ENCODE measurements at places on chromosomes 3 and 15.

DNA sequence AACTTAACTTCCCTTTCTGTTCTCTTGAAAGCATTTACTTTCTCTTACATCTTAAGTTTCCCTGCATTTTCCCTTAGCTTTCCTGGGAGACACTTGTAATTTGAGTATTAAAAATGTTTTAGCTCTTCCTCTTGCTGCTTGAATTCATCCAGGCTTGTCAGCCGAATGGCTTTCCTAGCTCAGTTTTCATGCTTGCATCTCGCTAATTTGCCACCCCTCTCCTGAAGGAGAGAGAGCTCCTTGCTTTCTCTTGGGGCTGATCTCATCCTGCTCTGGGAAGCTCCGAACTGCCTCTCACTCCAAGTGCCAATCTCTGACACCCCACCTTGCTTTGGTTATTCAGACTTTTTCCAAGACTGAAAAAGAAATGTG lies 374.6 kb upstream of the TBL1XR1 start:
- DNase-seq = no peak

GRCh38 chr3:120153294-120153693 lies 59.0 kb upstream of the GSK3B start:
- peak; percentile 70 for DNase-seq

DNA sequence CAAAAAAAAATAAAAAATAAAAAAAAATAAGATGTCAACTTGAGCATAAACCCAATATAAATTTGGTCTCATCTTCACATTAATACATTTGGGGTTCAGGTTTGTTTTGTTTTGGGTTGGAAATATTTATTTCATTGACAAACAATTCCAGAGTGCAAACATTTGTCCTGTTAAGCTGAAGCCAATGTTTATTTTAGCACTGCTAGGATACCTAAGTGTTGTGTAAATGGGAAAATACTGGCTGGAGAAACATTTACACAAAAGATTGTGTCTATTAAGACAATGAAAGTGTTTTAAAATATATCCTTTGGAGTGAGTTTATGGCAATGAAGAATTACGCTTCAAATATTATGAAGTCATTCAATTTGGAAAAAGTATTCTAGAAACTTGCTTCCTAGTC lies 91.1 kb downstream of the MEIS2 start:
- DNase-seq = no peak

DNA sequence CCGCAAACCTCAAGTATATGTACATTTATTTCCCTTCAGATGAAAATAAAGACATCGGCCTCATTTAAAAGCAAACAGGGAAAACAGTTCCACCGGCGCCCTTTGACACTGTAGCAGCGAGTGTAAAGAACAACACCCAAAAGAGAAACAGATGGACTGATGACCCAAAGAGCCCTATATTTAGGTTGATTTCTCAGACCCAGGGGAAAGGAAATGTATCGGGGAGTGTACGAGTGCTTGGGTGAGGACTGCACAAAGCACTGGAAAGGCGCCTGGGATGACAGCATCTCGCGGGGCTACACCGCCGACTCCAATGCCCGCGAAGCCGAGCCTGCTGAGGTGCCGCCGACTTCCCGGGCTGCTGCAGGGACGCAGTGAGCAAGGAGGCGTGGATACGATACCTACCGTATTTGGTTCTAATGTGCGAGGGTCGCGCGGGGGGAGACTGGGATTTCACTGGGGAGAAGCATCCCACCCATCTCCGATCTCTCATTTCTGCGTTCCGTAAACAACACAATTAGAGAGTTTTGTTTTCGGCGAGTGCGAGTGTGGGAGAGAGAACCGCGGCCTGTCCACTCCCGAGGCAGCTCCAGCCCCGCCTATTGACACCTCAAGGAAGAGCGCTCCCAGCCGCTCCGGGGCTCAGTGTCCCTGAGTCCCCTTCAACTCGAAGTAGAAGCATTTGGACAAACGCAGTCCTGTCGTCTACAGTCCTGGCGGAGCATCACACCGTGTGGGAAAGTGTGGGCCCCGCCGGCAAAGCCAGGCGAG lies 2.0 kb downstream of the MECOM start:
- DNase-seq = no peak

DNA sequence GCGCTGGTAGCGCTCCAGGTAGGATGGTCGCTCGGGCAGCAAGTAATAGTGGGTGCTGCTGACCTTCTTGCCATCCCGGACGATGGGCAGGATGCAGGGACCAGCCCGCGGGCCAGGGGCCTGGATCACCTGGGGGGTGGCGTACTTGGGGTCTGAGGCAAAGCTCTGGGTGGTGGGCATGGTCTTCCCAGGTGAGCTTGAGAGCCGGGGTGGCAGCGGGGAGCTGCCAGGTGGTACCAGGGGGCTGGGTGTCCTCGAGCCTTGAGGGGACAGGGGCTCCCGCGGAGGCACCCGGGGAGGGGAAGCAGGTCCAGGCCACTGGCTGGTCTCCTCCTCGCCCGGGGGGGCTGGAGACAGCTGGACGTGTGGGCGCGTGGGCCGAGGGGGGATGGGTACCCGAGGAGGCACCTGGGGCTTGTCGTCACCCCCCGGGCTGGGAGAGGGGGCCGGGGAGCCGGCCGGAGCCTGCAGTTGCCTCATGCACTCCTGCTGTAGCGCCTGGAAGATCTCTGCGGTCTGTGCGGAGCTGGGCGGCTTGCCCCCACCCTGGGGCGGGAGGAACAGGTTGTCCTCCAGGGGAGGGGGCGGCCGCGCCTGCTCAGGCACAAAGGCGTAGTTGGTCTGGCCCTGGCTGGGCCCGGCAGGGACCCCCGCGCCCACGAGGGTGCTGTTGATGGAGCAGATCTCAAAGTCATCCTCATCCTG lies 40.6 kb downstream of the TNK2 start:
- no peak for DNase-seq

DNA sequence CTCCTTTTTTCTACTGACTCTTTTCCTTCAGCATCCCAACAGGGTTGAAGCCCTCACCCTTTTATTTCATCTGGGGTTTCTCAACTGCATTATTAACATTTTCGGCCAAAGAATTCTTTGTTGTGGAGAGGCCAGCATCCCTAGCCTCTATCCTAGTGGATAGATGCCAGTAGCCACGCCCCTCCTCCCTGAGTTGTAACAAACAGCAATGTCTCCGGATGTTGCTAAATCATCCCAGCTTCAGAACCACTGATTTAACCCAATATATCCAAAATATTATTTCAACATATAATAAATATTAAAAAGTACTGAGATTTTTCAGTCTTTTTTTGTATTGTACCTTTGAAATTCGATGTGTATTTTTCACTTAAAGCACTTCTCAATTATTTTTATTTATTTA lies 2.0 kb upstream of the RNF111 start:
- DNase-seq = no peak

DNA sequence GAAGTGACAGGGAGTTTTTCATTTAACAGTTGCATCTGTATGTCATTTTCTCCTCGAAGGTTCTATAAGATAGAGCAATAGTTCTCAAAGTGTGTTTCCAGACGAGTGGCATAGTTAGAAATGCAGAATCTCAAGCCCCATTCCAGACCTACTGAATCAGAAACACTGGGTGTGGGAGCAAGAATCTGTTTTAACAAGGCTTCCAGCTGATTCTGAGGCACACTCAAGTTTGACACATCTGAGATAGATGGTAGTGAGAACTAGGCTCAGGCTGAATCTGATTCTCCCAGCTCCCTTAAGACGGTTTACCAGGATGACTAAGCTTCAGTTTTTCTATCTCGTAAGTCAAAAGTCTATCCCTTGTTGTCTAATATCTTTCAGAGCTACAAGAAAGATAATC lies 159.8 kb upstream of the NUDT16 start:
- no peak for DNase-seq

DNA sequence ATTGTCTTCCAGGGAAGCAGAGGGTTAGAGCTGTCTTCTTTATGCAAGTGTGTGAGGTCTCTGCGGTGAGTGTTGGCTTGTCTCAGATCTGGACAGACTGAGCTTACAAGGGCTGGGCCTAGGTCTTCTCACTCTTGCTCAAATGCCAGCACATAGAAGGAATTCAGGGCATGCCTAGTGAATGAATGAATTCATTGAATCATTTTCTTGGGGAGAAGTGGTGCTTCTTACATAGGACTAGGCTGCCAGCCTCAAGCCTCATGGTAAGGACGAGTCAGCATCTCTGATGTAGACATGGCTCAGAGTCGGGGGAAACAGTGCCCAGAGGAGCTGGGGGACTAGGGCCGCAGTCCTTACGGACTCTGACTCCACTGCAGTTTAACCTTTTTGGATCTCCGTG lies 17.2 kb downstream of the MKRN2 start:
- DNase-seq = peak; percentile 45

DNA sequence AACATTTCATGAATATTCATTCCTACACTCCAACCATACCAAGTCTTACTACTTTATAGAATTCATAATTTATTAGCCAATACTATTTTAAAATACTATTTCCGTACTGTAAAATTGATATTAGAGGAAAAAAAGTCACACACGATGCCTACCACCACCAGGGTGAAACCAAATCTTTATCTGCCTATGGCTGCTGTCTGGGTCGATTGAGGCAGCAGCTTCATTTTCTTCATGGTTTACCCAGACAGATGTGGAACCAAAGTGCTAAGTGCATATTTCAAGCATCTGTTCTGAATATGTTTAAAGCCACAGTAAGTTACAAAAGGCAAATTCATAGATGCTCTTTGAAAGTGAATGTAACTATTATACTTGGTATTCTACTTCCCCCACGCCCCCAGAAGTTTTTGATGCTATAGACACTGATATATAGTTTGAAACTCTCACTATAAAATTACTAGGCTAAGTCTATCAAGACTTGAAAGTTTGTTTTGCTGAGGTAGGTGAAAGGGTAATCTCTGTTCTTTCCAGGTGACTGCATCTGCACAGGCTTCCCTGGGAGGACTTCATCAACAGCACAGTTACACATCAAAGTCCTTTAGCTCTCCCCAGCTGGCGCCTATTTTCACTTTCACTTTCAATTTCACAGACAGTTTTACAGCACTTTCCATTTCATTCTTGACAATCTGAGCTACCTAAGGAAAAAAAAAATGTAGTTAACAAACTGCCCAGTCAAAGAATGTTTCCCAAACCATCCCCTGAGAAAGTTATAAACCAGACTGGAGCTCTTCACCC lies 113.9 kb downstream of the POLQ start:
- peak; percentile 19 for DNase-seq

DNA sequence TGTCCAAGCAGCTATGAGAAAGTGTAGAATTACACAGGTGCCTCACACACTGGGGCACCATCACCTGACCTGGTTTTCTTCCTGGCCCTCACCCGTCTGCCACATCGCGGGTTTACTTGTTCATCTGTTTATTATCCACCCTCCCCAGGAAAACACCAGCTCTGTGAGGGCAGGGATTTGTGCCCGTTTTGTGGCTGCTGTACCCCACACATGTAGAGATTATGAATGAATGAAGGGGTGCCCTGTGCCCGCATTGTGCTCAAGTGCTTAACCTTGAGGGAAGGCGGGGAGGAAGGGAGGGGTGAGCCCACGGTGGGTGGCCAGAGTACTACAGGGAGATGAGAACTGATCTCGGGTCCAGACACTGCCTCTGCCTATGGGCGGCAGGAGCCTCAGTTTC lies 108.4 kb downstream of the WNT7A start:
- no peak for DNase-seq

- no peak for DNase-seq
Observed at GRCh38 chr15:20346082-20346805, 195.4 kb downstream of the GOLGA6L6 start.

DNA sequence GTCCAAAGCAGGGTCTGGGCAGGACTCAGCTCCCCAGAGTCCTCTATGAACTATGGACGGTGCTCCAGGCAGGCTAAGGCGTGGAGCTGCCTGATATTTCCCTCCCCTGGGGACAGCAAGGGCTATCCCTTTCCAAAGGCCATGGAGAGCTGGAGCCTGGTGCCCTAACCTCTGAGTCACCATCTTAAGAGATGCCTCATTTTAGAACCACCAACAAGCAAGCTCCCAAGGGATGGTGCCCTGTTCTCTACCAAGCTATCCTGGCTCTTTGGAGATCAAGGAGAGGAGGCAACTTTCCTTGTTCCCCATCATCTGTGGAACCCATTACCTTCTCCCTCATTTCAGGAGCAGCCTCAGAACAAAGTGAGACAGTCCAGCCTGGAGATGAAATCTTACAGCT lies 15.7 kb downstream of the STARD5 start:
- no peak for DNase-seq

GRCh38 chr3:153957421-153957820 lies 163.8 kb upstream of the ARHGEF26 start:
- peak; percentile 10 for DNase-seq

GRCh38 chr3:85571835-85572234 lies 613.0 kb downstream of the CADM2 start:
- no peak for DNase-seq

Data from foreskin melanocyte (primary cell).